Fibroblast of skin of scalp (primary cell): ENCODE measurements at places on chromosomes 1 and 21.

DNA sequence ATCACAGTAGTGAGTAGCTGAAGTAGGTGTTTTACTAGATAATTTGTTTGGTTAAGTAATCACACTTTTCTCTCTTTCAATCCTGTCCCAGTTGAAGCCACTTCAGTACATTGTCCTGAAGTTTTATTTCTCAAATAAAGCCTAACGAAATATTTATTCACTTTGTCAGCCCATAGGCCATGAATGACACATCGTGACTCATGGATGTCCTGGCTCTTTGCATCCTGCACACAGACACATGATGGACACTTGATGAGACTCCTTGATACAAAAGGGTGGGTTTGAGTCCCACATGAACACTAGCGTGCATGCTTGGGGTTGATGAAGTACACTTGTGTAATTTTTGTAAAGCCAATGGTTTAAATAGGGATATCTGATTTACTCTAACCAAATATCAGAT lies 22.7 kb upstream of the LAMC2 start:
- DNase-seq = peak; percentile 89

DNA sequence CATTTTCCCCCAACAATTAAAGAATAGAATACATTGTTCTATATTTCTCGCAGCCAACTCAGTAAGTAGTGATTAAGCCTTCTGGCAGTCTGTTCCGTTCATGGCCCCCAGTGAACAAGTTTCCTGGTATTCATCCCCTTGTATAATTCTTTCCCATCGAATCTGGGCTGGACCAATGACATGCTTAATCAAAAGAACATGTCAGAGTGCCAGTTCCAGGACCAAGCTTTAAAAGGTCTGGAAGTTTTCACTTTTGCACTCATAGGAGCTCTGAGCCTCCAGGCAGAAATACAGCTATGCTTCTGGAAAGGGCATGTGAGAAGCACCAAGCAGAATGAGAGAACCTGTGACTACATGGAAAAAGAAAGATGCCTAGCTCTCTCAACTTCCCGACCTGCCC lies 22.5 kb upstream of the DPYD start:
- DNase-seq = peak; percentile 94

DNA sequence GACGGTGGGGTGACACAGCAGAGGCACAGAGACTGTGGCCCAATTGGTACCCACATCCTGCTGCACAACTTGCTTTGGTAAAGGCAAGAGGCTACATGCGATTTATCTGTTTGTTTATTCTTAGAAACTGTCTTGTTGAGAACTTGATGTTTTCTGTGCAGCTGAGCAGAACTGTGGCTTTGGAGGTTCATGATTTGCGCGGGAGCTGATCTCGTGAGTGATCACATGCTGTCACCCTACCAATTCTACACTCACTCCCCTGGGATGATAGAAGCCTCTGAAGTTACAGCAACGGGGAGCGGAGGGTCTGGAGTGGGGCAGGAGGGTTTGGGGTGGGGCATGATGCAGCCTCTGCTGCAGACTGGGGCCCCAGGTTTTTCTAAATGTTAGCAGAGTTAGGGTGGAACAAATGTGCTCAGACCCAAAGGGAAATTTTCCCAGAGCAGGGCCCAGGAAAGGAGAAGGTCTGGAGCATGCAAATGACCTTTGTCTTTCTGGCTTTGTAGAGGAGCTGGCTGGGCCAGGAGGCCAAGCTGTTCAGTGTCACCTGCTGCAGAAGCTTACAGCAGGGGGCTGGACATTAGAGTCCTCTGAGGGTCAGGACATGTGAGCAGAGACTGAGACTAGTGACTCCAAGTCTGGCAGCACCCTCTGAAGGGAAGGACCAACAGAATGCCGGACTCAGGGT lies 83.6 kb downstream of the GRIK3 start:
- DNase-seq = no peak

DNA sequence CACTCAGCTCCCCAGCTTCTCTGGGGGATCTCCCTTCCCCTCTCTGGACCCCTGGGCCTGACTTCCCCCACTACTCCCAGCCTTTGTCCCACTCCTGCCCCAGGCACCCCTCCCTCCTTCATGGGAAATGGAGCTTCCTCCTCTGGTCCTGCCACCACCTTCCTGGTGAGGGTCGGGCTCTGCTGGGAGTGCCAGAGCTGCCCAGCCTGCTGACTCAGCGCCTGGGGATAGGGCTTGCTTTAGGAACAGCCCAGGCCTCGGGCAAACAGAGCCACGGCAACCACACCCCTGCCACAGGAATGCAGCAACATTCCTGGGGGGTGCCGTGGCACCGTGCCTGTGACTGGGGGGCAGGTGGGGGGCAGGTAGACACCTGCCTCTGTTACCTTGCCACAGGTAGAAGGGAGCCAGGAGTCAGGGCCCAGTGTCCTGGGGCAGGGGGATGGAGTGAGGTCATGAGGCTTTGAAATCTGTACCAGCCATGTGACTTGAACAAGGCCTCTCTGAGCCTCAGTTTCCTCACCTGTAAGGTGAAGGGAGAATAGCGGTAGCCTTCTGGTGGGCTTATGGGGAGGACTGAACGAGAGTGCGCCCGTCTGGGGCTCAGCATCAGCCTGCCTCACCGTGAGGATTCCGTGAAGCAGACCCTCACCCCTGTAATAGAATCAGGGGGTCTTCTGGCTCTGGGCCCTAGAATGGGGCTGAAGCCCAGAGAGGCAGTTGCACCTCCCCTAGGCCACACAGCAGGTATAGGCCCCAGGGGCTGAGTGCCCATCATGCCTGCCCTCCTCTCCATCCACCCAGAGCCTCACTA lies 17.8 kb upstream of the EPHA2 start:
- DNase-seq = peak; percentile 83

DNA sequence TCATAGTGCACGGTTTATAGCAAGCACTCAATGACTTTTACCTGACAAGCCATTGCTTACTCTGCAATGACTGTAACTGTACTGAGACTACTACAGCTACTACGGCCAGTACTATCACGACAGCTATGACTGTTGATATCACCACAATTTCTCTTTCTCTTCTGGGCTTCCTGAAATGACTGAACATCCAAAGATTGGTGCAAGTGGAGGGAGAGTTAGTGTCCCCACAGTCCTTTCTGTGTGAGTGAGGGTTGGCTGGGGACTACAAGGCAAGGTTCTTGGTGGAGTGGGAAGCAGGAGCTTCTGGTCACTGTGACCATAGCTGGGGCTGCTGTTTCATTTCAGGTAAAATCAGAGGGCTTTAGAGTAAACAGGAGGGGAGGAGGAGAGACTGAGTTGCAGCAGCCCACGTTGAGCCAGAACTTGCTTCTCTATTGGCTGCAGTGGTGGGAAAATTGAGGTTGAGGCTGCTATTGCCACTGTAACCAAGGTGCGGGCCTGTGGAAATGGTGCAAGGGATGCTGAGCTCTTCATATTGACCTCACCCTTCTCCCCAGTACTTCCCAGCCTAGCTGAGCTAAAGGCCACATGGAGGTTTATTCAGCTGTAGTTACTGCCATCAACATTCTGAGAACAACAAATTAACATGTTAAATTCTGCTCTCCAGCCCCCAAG lies 14.1 kb upstream of the IL10 start:
- no peak for DNase-seq

DNA sequence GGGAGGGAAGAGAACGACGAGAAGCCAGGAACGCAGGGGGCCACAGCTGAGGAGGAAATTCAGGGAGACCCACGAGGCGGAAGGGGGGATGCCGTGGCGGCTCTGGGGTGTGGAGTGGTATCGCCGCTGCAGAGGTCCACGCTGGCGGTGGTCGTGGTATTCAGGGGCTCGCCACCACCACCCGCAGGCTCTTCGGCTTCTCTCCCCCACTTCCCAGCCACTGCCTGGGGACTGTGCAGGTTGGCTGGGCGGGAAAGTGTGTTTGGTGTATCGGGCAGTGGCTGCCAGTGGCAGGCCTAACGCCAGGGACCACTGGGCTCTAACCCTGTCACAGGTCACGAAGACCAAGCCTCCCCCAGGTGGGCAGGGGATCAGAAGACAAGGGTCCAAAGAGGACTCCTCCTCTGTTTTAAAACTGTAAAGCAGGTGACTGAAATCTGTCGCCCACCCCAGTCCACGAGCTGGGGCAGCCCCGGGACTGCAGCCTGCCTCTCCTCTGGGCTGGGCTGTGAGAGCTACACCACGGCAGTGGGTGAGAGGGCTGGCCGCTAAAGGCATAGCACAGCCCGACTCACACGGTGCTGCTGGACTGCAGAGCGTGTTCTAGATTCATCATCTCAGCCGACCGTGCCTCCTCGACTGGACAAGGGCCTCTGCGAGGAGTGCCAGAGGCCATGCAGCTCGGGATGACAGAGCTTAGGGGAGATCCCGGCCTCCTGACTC lies 30.9 kb downstream of the SLC66A1 start:
- no peak for DNase-seq

GRCh38 chr21:44603911-44604310 lies 3.5 kb downstream of the KRTAP10-7 start:
- DNase-seq = no peak

DNA sequence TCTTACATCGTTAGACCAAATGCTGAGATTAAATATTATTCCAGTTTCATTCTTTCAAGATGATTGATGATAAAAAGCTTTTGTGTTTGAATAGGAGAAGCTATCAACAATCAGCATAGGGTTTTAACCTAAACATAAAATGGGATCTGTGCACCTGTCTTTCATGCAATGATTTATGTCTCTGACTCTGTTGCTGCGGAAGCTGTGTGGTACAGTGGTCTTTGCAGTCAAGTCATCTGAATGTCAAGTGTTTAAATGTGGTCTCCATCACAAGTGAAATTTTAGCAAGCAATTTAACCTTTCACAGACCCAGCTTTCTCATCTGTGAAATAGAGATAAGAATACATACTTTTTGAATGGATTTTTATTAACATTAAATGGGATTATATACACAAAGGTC lies 107.2 kb downstream of the PLPPR5 start:
- DNase-seq = no peak

- DNase-seq = no peak
Observed at GRCh38 chr1:200710166-200710565, 28.5 kb upstream of the CAMSAP2 start.
